CD4-positive, alpha-beta T cell treated with Interleukin-17A for 4 hours (primary cell): ENCODE measurements at places on chromosomes 7 and 10.

DNA sequence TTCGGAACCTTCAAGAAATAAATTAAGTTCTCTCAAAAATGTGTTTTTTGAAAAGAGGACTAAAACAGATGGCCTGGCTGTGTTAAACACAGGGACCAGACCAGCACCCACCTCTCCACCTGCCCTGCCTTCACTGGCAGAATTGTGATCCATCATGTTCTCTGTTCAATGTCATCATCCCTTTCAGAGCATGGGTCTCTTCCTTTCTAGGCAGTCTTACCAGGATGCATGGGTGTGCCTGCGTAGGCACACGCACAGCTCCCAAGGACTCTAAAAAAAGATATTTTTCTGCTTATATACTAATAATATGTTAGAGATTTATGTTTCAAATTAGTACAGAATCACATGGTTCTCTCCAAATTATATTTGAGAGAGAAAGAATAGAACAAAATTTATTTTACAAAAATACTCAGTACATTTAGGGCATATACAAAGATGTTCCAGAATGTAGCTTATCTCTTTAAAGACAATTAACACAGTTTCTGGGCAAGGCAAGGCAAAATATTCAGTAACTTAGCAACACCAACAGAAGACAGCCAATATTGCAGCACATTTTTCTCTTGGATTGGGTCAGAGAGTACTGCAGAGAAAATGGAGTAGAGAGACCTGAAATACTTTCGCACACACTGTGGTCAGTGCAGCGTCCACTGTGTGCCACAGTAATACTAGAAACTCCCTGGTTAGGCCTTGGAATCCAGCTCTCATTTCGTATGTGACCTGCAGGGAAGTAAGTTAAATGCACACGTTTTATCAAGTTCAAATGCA lies 52.8 kb downstream of the EGFR start:
- no peak for DNase-seq

- no peak for DNase-seq
Measured at GRCh38 chr7:107046491-107047259, 2.2 kb downstream of the PRKAR2B start.

DNA sequence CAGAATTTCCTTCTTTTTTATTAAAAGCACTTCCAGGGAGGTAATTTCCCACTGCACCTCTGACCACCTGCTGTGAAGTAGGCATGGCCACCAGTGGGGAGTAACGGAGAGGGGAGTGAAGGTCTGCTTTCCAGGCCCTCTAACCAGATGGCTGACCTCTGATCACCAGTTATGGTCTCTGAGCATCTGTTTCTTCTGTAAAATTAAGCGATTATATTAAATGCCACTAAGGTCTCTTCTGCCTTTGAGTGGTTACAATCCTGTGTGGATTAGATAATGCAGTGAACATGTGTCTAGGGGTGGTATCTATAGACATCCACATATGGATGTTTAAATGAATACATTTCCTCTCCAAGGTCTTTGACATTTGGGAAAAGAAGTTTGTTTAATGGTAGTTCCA lies 199.6 kb downstream of the HERPUD2 start:
- no peak for DNase-seq

DNA sequence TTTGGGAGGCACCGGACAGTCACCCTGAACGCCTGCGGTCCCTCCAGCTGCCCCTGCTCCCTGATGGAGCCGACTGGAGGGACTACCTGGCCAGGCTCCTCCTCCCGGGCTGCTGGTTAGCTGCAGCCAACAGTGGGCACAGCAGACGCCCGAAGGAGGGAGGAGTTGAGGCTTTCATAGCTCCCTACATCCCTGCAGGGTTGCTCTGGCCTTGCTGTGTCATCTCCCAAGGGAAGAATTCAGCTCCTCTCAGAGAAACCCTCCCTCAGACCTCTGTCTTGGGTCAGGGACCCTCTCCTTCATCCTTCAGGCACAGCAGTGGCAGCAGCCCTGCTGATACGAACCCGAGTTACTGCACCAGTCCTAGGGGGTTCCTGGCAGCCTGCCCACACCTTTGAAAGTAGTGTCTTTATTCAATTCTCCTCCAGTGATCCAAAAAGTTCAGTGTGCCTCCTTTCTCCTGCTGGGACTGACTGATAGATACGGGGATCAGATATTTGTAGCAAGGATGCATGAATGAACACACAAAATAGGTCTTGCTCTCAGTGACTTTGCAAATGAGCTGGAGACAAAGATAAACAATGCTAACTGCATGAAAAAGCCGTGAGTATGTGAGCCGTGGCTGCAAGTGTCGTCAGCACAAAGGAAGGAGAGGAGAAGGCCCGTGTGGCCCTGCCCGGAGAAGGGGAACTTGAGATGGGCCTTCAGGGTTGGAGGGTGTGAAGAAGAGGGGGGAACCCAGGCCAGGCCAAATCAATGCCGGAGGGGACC lies 136.6 kb downstream of the PRKAG2 start:
- DNase-seq: no peak
